Activated T-helper 1 cell treated with anti-CD3 and anti-CD28 coated beads, Interleukin-12 subunit alpha, Interleukin-12 subunit beta, Interleukin-2, Interleukin-4 antibody, amounts not matched to agents 30 ng/mL and 10 ng/mL and 1 ng/mL, durations not matched to agents 14 hours and 24 hours and 36 hours (primary cell): ENCODE measurements at places on chromosomes 4 and X. TPM values are rescaled to one million over a fixed set of nuclear protein-coding genes. Genes with fewer than 3 reads are reported as not detected.

GRCh38 chrX:15849555-15849954 lies 5.1 kb downstream of the AP1S2 start:
- H3K27me3 ChIP-seq = no peaks in the 10 kb centered on the region
- peaks cover 28% of the 10 kb centered on the region for H3K36me3 ChIP-seq
- H3K4me3 ChIP-seq = no peak overlapping the region
- H3K27ac ChIP-seq = no peak overlapping the region
- H3K4me1 ChIP-seq = peaks cover 4% of the 10 kb centered on the region

- peaks cover 19% of the 10 kb centered on the region for H3K36me3 ChIP-seq
- no peaks in the 10 kb centered on the region for H3K27me3 ChIP-seq
- no peak for DNase-seq
- H3K27ac ChIP-seq = no peak overlapping the region
Measured at GRCh38 chr4:150579551-150580234, 2.3 kb upstream of the MAB21L2 start.

GRCh38 chr4:37890801-37891259 lies at the start of gene TBC1D1:
Gene TBC1D1 (plus strand): TSS chr4:37891084. CDS start chr4:37902096, 11,012 bp downstream.
- H3K4me3 ChIP-seq = peak within 1 kb of the TSS; percentile 93
- peaks cover 42% of the 10 kb centered on the region for H3K4me1 ChIP-seq
- no peaks in the 10 kb centered on the region for H3K36me3 ChIP-seq
- peaks cover 19% of the 10 kb centered on the region for H3K27me3 ChIP-seq
- no peak for DNase-seq
- peak within 1 kb of the TSS; percentile 95 for H3K27ac ChIP-seq

- DNase-seq = no peak
- peaks cover 7% of the 10 kb centered on the region for H3K4me1 ChIP-seq
- H3K27me3 ChIP-seq = peaks cover 10% of the 10 kb centered on the region
- no peak overlapping the region for H3K4me3 ChIP-seq
- no peaks in the 10 kb centered on the region for H3K36me3 ChIP-seq
- H3K27ac ChIP-seq = no peak overlapping the region
Measured at GRCh38 chrX:118755633-118756032, 28.2 kb downstream of the IL13RA1 start.

DNA sequence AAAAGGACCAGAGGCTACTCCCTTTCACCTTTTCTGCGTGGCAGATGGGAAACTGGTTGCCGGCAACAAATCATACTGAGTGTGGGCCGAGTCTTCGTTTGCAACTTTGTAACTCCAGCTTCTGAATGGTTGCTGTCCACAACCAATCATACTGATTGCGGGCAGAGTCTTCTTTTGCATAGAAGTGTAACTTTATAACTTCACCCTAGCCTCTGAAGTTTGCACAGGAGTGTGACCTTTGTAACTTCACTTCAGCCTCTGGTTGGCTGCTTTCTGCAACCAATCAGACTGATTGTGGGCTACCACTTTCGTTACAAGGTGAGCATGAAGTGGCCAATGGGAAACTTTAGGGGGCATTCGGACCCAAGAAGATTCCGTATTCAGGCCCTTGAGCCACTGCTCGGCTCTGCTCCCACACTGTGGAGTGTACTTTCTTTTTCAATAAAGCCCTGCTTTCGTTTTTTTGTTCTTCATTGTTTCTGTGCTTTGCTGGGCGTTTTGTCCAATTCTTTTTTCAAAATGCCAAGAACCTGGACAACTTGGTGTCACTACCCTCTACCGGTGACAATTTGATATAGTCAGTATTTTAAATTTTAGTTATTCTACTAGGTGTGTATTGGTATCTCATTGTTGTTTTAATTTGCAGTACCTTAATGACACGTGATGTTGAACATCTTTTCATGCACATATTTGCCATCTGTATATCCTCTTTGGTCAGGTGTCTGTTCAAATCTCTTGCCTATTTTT lies 9.0 kb upstream of the PAGE5 start:
- no peak overlapping the region for H3K27ac ChIP-seq
- no peaks in the 10 kb centered on the region for H3K36me3 ChIP-seq
- no peak for DNase-seq

DNA sequence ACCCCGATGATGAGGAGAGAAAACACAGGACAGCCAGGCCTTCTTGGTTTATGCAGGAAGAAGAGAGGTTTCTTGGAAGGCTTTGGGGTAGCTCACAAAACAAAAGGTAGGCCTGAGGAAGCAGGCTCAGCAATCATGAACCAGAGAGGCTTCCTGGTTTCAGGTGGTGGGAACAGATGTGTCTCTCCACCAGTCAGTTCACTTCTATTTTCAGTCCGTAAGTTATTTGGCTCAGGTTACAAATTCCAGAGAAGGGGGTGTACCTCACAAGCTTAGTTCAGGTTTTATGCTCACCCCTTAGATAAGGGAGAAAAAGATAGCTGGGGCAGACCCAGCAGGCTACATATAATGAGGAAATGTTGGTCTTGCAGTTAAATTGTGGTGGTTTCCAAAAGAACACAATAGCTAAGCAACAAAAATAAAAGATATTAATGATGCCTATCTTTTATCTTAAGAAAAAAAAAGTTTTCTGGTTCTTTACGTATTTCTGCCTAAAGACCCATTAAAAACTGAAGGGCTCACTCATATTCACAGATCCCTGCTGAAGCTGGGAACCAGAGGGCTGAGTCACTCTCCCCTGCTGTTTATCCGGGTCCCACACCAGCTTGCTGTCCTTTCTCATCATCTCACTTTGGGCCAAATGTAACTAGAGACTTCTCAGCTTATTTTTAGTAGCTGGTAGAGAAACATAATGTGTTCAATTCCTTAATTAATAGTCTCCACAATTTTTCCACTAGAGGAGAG lies 177.0 kb downstream of the CAMK2D start:
- no peaks in the 10 kb centered on the region for H3K27me3 ChIP-seq
- no peak for DNase-seq

The NDUFB11 gene
- total RNA-seq = 84.5 and 88.7 TPM in 2 replicates

The MAGEA2 gene
- not detected in 2 replicates for total RNA-seq

The RNF150 gene
- total RNA-seq = 0.07 TPM in 1 of 2 replicates, not detected in the other
